AG09319 (cell line): ENCODE measurements at places on chromosomes 2 and 18.

DNA sequence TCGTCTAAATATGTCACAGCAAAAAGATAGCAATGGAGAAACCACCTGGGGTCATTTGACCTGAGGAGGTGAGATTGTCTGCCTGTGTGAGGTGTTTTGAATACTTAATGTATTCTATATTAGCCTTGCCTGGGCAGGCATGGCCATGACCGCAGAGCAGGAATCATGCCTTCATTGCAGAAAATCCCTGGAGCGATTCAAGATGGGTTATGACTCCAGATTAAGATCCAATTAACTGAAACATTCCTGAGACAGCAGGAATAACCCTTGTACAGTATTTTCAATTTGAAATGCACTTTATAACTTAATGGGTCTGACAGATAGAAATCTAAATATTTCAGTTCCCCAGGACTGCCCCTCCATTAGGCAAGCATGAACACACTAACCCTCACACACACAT, 227.3 kb upstream of the RAB6C start:
- no peak for DNase-seq

DNA sequence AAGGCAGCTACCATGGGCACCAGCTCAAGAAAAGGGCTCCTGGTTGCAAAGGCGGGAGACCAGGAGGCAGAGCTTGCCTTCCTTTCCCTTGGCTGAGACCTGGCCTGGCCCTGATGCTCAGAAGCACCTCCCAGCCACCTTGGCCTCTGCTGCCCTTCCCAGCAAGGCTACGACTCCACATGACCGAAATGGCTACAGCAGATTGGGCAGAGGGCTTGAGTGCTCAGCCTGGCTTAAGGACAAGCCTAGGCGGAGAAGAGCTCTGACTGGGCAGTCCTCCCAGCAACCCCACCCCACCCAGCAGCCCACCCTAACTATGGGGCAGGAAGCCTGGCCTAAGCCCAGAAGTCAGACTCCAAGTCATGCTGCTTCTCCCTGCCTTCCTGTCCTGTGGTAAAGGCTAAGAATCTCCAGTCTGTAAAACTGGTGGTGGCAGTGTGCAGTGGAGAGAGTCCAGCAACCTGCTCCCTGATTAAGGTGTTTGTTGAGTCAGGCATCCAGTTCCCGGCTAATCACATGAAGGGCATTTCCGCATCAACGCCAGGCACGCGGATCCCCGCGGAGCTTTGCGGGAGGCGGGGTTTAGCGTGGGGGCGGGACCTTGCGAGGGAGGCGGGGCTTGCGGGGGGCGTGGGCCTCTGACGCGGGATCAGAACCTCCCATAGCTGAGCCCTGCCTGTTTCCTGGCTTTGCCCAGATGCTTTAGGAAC, 256.0 kb downstream of the BCL11A start:
- no peak for DNase-seq

DNA sequence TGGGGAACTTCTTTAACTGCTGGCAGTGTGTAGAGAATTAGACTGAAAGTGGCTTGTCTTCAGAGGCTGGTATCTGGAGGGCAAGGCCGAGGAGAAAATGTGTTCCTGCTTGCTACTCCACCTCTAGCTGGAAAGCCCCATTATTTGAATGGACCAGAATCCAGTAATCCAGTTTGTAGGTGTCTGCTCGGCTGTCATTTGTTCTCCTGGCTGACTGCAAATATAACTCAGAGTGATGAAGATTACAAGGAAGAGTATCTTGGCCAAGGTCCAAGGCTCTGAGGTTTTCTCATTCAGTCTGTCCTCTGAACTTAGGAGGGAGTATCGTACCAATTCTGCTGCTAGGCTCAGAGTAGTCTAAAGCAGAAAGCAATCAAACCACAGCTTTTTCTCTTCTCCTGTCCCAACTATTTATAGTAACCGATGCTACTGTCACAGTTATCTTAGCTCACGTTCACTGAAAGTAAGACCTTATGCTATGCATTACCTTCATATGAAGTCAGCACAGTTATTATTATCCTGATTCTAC, 228.6 kb downstream of the SETBP1 start:
- DNase-seq = no peak

- no peak for DNase-seq
Observed at GRCh38 chr2:148130581-148130980, 109.7 kb downstream of the MBD5 start.

GRCh38 chr18:73487966-73488365, 620.2 kb upstream of the NETO1 start:
- no peak for DNase-seq

- no peak for DNase-seq
Observed at GRCh38 chr2:204738721-204739120, 193.4 kb downstream of the PARD3B start.

- no peak for DNase-seq
Observed at GRCh38 chr18:25443776-25444175, 91.8 kb upstream of the ZNF521 start.

- DNase-seq = no peak
Observed at GRCh38 chr2:58138396-58139030, 91.9 kb downstream of the VRK2 start.

- peak; percentile 41 for DNase-seq
Observed at GRCh38 chr2:172931918-172932520, 143.6 kb upstream of the MAP3K20 start.

DNA sequence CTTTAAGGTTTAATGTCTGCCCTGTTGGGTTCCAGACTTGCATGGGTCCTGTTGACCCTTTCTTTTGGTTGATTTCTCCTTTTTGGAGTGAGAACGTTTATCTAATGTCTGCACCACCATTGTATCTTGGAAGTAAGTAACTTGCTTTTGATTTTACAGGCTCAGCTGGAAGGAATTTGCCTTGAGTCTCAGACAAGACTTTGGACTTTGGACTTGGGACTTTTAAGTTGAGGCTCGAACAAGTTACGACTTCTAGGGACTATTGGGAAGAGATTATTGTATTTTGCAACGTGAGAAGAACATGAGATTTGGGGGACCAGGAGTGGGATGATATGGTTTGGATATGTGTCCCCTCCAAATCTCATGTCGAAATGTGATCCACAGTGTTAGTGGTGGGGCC, 267.7 kb downstream of the GLI2 start:
- DNase-seq = no peak

GRCh38 chr2:148745151-148745851, 100.8 kb downstream of the EPC2 start:
- DNase-seq = no peak

DNA sequence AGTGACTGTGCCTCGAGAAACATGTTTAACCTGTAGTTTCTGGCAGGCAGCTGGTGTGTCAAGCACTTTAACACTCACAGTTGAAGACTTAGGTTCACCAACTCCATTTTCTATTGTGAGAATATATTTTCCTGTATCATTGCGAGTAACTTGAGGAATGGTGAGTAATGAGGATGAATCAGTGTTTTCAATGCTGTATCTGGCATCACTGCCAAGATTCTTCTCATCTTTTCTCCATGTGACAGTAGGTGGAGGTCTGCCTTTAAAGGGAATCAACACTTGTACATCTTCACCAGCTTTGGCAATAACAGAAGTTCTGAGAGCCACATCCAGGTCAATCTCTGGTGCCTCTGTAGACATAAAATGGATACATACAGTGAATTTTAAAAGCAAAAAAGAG, 72.8 kb downstream of the PLEKHA3 start:
- DNase-seq = peak; percentile 4

GRCh38 chr18:74803769-74804168, 206.1 kb downstream of the ZNF407 start:
- DNase-seq = no peak

DNA sequence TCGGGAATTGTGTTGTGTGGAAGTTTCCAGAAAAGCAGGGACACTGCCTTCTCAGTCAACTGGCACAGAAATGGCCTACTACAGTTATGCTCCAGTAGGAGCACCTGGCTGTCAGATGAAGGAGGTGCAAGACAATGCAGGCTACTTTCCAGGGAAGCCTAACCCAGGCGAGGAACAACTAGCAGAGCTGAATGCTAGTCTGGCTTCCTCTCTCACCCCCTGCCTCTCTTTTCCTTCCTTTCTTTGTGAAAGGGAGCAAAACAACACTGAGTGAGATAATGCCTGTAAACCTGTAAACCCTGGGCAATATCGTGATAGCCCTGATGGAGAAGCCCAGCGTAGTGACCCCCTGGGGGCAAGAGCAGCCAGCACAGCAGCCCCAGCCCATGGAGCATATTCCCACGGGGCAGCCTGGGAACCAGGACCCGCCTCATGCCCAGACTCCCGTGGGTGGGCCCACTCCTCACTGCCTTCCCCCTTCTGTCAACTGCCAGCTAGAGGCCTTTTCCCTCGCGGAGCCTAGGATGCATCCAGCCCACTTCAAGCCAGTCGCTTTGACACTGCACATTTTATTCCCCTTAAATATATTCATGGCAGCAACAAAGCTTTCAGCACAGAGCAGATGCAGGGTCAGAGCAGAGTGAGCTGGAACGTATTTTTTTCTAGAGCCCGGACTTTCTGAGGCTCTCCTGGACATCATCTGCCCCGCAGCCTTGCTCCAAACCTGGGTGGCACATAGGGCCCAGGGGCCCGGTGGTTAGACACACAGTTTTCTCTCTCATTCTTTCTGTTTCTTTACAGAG, 77.0 kb downstream of the PDCL3 start:
- no peak for DNase-seq

DNA sequence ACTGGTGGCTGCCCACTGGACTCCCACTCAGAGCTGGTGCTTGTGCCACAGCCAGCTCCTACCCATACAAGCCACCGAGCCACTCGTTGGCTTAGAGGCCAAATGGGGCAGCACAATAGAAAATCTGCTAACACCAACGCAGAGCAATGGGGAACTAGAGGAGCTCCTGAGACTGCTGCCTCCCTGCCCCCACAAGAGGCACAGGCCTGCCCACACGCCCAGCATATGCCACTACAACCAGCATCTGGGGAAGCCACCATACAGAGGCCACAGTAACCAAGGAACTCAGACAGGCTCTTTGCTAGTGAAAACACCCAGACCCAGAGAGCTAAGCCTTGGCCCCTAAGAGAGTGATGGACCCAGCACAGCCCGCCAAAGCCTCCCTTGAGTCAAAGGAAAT, 231.2 kb upstream of the RAB6C start:
- no peak for DNase-seq

DNA sequence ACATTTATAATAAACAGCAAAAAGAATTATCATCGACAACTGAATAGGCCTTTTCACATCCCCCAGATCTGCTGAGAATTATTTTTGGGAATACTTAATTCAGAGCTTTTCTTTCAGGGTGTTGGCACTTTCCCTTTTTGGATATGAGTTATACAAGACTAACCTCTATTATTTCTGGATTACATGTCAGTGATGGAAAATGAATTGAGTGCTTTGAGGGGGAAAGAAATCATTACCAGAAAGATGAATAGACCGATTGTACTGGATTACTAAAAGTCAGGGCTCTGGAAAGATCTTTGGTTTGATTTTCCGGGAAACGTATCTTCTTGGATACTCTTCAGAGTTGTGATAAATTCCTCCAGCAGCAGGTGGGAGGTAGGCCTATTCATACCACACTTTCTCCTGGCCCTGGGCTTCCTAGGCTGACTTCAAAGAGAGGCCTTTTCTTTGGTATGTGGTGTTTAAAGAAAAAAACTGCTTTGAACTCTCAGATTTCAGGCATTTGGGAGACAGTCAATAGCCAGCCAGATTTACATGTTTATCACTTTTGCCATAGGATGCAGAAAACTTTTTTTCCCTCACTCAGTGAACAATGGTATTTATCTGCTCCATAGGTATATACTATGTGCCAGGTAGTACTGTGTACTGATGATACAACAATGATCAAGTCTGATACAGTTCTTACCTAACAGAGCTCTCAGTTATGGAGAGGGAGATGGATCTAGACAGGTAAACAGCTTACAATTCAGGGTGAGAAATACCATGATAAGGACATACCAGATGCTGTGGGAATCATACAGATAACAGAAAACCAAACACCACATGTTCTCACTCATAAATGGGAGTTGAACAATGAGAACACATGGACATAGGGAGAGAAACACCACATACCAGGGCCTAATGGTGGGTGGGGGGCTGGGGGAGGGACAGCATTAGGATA, 63.3 kb upstream of the ACTR3 start:
- no peak for DNase-seq

GRCh38 chr18:13455471-13455870, 236.9 kb downstream of the LDLRAD4 start:
- DNase-seq = no peak

- DNase-seq = no peak
Observed at GRCh38 chr2:165621086-165621560, 151.6 kb downstream of the CSRNP3 start.

DNA sequence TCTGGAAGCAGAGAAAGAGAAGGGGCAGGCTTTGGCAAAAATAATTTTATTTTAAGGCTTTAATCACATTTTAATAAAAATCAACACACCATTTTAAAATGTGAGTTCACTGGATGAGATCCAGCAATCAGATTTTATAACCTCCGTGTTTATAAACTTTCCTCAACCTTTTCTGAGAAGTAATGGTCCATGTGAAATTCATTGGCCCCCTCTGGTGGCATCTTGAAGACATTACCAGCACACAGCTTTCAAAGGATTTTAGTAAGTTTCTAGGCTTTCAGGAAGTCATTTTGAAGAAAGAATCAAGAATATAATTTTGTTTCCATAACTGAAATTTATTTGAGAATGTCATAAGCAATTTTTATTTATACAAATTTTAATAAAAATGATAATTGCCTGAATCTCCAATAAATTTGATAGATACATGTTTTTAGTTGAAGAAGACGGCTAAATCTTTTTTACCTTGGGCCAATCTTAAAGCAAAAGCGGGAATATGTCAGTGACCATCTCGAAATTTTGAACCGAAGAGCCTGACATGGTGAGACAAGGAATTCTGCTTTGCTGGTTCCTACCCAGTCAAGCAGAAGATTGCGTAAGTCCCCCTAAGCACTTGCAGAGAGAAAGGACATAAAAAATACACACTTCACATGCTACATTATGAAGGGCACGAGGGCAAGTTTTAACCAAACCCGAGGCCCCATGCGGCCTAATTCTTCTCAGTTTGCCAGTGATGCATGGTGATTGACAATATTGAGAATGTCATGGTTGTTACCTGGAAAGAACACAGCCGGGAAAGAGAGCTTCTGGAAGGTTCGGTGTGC, 128.4 kb upstream of the CBLN2 start:
- no peak for DNase-seq
